Effector CD8-positive, alpha-beta T cell (primary cell): ENCODE measurements at places on chromosomes 6 and 20.

DNA sequence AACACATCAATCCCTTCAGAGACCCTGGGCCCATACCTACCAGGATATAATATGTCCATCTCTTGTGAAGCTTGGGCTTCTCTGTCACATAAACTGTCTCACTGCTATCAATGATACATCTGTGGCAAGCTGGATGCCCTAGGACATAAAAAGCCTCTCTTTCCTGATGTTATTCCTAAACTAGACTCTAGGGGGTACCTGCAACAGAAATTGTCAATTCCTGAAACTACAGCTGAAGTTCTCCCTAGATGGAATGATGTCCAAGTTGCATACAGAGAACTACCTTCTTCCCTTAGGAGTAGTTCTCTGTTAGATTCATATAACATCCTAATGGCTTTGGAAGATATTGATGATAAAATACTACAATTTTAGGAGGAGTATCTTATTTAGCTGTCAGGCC, 35.8 kb downstream of the TBX18 start:
- DNase-seq: no peak

GRCh38 chr6:126067073-126067472, 80.7 kb downstream of the TRMT11 start:
- DNase-seq: no peak

GRCh38 chr6:1336246-1336843, 24.4 kb downstream of the FOXQ1 start:
- no peak for DNase-seq

- DNase-seq: no peak
Observed at GRCh38 chr20:15075586-15075985, 738.2 kb upstream of the FLRT3 start.

DNA sequence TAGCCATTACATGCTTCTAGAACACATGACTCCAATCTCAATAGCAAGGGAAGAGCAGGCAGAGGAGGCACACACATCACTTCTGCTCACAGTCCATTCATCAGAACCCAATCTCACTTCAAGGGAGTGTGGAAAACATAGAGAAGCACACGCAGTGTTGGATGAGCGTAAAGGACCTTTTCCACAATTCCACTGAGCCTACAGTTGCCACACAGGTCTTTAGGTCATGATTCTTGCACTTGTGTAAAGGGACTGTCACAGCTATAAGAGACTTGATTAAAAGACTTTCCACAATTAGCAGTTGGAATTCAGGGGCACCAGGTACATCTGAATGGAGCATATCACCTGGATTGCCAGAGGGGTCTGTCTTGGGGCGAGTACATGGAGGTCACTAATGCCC, 86.2 kb downstream of the TBC1D7 start:
- no peak for DNase-seq

DNA sequence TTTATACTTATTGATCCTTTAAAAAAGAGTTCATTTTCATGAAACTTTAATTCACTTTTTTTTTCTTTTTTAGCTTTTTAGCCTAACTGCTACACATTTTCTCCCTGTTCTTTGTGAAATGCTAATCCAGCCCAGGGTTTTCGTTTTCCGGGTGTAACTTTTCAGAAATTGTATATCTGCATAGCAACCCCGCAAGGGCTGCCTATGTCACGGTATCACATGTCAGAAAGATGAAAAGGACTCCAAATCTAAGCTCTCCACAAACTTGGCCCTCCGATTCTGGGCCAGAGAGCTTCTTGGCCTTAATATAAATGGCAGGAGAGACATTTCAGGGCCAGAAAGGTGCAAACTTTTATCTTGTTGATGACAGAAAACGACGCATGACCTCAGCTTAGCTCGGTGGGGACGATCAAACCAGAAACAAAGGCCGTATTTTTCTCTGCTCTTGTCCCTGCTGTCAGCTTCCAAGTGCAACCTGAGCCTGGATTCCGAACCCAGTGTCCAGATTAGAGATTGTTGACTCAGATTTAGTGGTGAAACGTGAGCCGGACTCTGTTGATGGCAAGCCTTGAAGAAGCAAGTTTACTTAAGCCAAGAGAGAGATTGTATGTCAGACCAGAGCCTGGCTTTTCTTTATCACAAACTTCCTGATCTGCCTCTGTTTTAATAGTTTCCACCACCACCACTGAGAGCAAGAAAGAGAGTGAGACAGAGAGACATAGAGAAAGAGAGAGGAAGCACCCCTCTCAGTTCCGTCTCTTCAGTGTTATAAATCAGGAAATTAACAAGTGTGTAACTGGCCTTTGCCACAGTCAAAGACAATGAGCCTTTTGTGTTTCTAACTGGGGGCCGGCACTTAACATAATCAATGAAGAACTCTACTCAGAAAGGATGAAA, 157.8 kb downstream of the SCML4 start:
- DNase-seq: no peak

- no peak for DNase-seq
Observed at GRCh38 chr6:161151059-161151645, 122.7 kb downstream of the AGPAT4 start.

GRCh38 chr6:37554480-37554819, 54.8 kb upstream of the CCDC167 start:
- DNase-seq: no peak

DNA sequence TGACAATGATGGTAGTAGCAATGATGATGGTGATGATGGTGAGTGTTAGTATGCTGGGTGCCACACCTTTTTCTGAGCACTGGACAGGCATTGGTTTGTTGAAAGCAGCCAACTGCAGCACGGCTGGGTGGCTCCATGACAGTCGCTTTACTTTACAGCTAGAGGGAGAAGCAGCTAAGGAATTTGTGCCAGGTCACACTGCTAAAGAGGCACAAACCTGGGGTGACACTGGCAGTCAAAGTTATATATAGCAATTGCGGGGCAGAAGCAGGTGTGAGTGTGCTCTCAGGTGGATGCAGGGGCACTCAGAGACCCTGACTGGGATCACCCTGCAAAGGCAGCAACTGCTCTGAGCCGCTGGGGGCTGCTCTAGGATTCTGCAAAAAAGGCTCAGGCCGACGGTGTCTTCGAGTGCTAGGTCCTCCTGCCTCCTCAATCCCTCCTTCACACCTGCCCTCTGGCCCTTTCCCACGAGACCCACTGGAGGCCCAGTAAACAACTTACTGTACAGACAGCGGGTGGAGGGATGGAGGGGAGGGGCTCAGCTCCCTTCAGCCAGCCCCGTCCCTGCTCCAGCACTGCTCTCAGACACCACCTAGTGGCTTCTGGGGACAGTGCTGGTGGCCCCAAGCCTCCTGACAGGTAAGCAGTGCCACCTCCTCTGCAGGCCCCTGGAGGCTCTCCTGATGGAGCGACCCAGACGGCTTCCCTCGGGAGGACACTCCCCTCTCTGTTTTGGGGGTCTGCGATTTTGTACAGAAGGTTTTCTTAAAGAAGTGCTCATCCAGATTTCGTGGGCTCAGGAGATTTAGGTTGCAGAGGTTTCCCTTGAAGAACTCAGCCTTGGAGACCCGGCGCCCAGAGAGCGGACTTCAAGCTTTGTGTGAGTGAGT, 4.4 kb upstream of the RPS21 start:
- peak; percentile 62 for DNase-seq

DNA sequence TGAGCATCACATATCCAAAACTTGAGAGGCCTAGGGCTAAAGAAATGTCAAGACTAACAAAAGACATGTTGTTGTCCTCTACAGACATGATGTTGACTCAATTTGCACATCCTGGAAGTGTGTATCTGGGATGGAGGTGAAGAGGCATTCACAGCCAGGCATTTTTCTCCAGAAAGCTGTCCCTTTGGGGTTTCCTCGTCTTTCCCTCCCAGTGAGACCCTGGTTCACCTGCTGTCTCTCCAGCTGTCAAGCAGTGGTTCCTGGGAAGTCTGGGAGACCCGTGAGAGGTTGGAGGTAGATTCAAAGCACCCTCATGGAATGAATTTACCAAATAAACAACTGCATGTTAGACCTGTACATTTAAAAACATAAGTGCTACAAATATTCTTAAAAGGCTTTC, 32.1 kb downstream of the BACH2 start:
- DNase-seq: no peak

DNA sequence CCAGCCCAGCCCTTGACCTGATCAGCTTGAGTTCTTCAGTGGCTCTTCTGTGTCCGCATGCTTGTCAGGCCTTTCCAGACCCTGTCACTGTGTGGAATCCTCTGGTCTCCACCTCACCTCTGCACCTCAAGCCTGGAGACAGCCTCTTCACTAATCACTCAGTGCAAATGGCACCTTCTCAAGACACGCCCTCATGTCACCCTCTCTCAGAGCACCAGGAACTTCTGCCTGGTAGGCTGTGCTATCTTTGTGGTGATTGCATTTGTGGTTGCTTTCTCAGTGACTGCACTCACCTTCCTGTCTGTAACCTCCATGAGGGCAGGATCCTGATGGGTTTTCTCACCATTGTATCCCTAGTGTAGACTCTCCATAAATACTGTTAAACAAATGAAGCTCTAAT, 435.2 kb upstream of the CDH4 start:
- no peak for DNase-seq

DNA sequence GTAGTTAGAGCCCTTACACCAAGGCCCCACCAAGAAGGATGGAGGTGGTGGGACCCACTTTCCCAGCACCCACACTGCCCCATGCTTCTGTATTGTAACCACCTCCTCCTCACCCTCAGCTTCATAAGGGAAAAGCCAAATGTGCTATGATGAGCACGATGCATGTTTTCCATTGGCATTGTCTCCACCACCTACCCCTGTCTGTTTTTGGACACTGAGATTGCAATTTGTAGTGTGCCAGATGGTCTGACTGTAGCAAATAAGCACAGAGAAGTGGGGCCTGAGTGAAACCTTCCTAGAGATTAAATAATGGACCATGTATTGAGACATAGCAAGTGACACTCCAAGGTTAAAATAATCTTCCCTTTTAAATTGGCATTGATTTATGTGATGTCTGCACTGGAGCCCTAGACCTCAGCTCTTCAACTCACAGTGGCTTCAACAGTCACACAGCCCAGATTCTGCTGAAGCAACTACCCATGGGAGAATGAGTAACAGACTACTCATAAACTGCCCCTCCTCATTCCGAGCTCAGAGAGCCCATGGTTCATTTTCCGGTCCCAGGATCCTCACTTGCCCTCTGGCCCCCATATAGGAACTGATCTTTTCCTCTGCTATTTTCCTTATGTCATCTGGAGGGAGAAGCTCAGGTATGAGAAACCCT, 177.9 kb downstream of the COL9A1 start:
- DNase-seq: no peak

DNA sequence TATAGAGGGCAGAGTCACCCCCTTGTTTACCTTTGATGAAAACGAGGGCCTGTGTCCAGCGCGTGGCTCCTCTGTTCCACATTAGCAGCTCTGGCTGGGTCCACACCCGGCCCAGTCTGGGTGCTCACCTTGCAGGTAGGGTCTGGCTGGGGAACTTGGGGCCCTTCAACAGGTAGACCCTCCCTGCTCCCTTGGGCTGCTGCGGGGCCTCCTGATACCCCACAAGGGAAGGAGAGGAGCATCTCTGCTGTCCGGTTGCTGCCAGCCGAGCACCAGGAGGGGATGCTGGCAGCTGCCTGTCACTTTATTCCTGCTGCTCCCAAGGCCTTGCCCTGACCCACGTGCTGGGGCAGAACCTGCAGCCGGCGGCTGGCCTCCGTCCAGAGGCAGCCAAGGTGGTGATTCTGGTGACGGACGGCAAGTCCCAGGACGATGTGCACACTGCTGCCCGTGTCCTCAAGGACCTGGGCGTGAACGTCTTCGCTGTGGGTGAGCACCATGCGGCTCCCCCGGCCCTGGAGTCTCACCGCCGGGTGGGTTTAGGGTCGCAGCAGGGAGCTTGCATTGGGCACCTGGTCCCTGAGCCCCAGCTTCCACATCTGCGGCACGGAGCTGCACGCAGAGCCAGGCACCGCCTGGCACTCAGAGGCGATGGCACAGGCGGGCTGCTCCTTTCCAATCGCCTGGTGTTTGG, 15.4 kb downstream of the COL20A1 start:
- no peak for DNase-seq

- DNase-seq: no peak
Observed at GRCh38 chr6:37865504-37865903, 46.0 kb downstream of the ZFAND3 start.

DNA sequence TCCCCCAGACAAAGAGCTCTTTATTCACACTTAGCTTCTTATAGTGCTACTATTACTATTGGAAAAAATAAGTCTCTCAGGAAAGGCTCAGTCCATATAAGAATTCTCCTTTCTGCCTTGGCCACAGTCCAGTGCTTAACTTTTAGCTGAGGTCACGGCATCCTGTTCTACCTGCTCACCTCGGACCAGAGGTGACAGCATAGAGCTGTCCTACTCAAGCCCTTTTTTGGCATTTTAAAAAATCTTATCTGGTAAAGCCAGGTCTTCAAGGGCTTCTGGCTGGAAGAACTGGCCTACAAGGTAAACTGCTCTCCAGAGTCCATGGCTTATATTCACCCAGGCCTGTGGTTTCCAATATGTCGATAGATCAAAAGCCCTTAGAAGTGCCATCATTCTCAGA, 109.7 kb downstream of the RCAN2 start:
- no peak for DNase-seq

DNA sequence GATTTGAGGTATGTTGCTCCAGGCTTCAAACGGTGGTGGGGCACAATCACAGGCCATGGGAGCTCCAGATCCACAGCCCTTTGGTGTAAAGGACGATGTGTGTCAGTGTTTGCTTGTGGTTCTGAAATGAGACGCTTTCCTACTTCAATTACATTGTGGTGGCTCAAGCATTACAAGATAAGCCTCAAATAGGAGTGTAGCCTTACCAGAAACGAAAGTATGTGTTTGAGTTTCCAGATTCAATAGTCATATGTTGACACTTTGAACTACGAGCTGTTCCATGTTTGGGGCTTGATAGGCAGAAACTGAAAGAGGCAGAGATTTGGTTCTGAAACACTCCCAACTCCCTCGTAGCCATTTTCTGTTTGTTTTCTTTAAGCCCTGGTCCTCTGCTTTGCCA, 187.1 kb downstream of the MYLK4 start:
- DNase-seq: no peak

DNA sequence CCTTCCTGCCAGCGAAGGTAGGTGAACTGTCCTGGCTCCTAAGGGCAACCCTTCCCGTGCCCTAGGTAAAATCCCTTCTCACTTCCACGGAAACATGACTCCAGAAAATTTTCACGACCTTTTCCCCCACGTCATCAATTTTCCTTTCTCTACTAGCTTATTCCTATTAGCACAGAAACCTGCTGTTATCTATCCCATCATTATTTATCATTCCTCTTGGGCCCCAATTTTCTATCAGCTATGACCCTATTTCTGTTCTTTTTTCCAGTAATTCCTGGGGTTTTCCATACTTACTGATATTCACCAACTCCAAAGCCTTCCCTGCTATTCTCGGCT, 23.8 kb upstream of the GCM1 start:
- no peak for DNase-seq

DNA sequence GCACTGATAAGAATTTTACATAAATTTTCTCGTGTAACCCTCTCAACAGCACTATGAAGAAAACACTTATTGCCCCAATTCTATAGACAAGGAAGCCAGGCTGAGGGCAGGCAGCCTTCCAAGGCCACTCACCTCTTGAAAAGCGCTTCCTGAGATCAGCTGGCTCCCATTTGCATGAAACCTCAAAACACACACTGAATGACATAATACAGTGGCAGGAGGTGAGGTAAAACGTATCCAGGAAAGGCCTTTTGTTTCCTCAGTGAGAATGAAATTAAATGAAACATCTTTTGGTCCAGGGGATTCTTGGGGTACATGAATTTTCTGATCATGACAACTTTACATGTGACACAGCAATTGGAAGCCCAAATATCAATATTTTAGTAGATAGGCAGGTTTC, 112.5 kb downstream of the WDR27 start:
- DNase-seq: no peak
